ENCODE measurements at places on chromosomes 11 and 22.

- DNase-seq: no peak
Measured at GRCh38 chr11:87425391-87425790, 387.7 kb downstream of the TMEM135 start.

DNA sequence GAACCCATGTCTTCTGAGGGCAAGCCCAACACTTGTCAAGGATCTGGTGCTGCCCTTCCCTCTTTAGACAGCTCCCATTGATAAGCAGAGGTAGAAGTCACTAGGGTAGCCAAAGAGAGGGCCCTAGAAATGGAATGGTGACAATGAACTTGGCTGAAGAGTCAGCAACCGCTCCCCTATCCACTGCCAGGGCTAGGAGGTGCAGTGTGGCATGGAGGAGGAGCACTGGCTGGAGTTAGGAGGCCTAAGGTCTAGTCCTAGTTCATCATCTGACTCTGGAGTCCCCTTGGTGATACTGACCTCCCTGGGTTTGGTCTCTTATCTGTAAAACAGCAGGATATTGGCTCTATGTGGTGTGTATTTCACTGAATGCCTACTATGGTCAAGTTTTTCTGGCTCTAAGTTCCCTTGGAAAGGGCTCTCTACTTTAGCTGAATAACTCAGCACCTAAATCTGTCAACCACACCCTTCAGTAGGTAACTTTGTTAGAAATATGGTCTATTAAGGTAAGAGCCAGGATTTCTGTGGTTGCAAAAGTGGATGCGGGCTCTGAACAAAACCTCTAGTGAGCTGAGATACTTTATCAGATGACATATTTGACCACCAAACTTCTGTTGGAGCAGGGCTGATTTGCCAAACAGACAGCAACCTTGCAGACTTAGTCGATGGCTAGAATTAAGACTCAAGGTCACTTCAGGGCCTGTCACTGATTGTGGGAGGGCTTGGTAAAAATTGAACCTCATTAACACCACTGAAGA is 10.5 kb downstream of the TIMP3 start:
- DNase-seq: no peak

- DNase-seq: no peak
Measured at GRCh38 chr11:111155021-111155420, 90.5 kb upstream of the POU2AF2 start.

DNA sequence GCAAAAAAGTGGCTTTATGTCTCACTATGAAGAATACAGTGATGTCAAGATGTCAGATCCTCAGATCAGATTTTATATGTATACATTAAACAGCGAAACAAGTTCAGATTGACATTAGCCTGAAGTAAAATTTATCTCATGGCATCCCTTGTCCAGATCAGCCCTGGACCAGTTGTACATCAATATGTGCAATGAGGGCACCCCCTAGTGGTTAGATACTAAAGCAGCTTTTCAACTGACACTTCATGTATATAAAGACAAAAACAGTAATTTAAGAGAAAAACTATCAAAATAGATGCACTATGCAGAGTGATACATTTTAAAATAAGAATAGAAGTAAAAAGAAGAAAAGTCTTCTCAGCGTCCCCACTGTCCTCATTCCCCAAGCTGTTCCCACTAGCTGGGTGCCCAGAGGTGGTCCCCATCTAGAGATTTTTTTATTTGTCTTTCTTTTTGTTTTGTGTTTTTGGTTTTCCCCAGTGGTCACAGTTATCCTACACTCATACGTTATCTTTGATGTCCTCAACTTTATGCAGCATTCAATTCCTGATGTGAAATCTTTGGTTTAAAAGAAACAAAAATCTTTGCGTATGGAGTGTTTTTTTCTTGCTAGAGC is 2193.4 kb upstream of the RAG2 start:
- DNase-seq: no peak

GRCh38 chr11:130916910-130917309 is 631 bp upstream of the SNX19 start:
- no peak for DNase-seq

- DNase-seq: no peak
Measured at GRCh38 chr22:45504373-45505341, 2.0 kb downstream of the FBLN1 start.

DNA sequence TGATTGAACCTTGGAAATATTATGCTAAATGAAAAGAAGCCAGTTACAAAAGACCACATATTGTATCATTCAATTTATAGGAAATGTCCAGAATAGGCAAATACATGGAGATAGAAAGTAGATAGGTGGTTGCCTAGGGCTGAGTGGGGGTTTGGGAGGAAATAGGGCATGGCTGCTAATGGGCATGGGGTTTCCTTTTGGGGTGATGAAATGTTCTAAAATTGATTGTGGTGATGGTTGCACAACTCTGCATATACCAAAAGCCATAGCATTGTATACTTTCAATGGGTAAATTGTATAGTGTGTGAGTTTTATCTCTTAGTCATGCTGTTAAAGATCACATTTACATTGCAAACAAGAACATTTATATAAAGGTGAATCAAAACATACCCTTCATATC is 48.7 kb downstream of the LDLRAD3 start:
- DNase-seq: no peak

- DNase-seq: no peak
Measured at GRCh38 chr11:69325446-69325845, 31.5 kb downstream of the MYEOV start.

DNA sequence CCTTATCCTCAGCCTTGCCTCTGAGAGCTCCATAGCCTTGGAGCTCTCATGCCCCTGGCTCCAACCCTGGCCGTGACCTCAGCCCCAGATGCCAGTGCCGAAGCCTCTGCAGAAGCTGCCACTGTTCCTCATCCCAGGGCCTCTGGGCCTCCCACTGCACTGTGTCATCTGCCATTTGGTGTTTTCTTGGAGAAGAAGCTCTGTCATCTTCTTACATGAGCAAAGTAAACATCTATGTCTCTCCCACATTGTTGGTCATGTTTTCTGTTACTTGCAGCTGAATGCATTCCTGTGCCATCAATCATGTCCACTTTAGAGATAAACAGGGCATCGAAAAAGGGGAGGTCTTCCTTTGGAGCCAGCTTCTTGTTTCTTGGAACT is 45.0 kb upstream of the FTH1 start:
- no peak for DNase-seq

- no peak for DNase-seq
Measured at GRCh38 chr11:118068206-118068944, 8.5 kb upstream of the TMPRSS4 start.

DNA sequence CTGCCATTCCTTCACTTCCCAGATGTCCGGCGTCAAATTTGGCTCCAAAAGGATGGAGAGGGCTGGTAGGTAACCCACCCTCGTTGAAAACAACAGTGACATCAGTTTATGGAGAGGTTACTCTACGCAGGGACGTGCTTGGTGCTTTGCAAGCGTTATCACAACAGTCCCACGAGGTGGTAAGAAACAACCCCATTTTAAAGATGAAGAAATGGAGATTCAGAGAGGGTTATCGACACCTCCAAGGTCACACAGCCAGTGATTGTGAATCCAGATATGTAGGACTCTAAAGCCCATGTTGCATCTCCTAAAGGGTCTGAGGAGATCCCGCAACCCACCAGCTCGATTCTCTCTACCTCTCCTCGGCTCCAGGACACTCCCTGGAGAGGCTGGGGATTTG is 773 bp downstream of the MIAT start:
- DNase-seq: no peak

- no peak for DNase-seq
Measured at GRCh38 chr11:30735946-30736345, 149.8 kb upstream of the MPPED2 start.

DNA sequence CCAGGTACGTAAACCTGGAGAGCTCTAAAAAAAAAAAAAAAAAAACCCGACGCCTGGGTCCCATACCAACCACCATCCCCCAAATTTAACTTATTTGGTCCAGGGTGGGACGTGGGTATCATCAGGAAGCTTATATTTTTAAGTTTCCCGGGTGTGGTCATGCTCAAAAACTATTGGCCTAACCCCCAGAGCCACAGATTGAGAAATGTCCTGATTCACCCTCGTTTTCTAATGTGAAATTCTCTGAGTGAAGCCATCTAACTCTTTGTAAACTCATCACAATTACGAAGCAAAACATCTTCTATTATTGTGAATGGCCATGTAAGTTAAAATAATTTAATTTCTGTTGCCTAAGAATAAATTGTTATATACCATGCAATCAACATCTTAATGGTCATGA is 29.6 kb downstream of the PAK1 start:
- DNase-seq: no peak

- DNase-seq: no peak
Measured at GRCh38 chr22:50169181-50169759, 1.3 kb upstream of the PANX2 start.

GRCh38 chr11:60831501-60832079 is 10.3 kb upstream of the CCDC86 start:
- DNase-seq: no peak

- DNase-seq: no peak
Measured at GRCh38 chr11:33709466-33709865, 8.8 kb upstream of the C11orf91 start.

DNA sequence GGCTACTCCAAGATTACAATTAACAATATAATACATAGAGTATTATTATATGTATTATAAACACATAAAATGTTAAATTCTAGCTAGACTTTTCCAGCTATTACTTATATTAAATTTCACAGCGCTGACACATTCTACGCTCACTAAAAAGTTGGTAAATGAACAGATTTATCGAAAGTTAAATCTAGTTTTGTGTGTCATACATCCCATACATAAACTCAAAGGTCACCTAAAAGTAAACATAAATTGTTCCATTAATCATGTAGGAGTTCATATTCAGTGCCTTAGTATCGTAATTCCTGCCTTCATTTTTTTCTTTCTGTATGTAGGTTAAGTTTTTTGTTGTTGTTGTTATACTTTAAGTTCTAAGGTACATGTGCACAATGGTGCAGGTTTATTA is 10.9 kb downstream of the FNBP4 start:
- no peak for DNase-seq

DNA sequence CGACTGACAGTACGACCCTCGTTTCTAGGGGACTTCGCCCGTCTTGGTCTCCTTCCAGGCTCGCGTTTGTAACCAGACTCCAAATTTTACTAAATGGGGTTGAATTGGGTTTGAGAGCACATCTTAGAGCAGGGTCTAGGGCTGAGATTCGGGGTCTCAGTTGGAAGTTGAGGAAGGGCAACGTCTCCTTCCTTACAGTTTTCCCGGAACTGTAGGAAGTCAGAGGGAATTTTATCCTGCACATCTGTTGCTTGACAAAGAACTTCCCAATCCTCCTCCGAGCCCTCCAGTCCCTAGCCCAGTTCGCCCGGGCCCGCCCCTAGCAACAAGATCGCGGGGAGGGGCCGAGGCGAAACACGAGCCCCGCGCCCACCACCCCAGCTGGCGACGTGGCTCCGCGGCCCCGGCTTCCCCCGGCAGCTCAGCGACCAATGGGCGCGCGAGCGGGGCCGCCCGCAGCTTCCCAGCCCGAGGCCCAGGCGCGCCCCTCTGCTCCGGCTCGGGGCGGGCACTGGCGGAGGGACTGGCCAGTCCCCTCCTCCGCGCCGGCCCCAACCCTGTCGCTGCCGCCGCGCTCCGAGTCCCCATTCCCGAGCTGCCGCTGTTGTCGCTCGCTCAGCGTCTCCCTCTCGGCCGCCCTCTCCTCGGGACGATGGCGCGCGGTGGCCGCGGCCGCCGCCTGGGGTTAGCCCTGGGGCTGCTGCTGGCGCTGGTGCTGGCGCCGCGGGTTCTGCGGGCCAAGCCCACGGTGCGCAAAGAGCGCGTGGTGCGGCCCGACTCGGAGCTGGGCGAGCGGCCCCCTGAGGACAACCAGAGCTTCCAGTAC is at the start of gene RCN1:
Gene RCN1, plus strand, starts transcription at position 530 of the 826 bp plus-strand sequence. Its CDS starts 123 bp downstream, at position 653.
- DNase-seq: peak; percentile 54

GRCh38 chr11:121226415-121227263 is 65.9 kb upstream of the SC5D start:
- DNase-seq: no peak

- DNase-seq: no peak
Measured at GRCh38 chr11:126477535-126478305, 122.2 kb downstream of the ST3GAL4 start.

- no peak for DNase-seq
Measured at GRCh38 chr11:73245461-73245860, 26.7 kb upstream of the P2RY6 start.

DNA sequence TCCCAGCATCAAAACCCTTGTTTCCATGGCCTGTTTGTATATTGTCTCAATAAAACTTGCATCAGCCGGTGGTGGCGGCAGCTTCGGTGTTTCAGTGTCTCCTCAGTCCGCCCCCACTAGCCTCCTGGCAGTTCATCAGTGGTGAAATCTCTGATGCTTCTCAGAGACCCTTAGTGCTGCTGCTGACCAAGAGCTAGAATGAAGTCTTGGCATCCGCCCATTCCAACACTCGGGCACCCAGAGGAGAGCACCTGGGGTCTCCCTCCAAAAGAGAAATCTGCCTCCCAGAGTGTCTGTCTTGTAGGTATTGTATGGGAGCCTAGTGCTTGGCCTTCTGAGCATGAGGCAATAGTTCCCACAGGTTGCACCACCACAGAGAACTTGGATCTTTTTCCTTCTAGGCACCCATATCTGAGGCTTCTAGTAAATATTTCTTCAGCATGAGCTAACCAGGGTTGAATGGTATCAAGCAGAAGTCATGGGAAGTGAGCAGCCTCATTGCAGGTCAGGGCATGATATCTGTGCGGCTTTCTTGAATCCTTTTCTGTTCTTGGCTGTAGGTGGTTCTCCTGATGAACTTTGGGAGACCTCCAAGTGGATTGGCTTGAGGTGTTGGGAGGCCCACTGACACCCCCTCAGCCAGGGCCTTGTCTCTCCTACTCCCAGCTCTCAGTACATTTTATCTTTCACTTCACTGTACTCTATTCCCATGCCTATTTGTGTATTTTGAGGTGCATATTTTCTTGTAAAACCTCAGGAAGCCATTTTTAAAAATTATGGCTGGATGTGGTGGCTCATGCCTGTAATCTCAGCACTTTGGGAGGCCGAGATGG is 13.2 kb upstream of the AIFM3 start:
- DNase-seq: no peak

- DNase-seq: no peak
Measured at GRCh38 chr11:1029654-1030053, 6.9 kb downstream of the MUC6 start.

DNA sequence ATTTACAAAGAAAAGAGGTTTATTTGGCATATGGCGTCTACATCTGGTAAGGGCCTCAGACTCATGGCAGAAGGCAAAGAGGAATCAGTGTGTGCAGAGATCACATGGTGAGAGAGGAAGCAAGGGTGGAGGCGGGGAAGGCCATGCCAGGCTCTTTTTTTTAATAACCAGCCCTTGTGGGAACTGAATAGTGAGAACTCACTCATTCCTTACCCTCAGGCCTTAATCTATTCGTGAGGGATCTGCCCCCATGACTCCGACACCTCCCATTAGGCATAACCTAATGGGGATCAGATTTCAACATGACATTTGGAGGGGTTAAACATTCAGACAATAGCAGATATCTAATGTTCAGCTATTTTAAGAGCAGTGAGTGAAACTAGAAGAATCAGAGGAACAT is 55.7 kb downstream of the ATM start:
- DNase-seq: no peak

DNA sequence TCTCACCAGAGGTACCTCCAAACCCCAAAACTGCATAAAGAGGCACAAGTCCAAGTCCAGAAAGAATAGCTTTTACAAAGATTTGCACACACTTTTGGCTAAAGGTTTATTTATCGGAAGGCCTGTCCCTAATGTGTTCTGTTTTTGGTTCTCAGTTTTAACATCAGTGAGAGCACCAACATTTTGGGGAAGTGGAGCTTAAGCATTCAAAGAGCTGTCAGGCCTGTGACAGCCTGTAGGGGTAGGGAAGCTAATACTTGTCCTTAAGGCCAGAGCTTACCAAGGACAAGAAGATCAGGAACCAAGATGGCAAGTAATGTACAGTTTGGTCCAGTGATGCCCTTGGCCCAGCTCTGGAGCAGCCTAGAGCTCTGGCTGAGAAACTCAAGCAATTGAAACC is 38.9 kb upstream of the SCUBE2 start:
- DNase-seq: no peak
